NCI-H460 (cell line): ENCODE measurements at places on chromosomes 7 and 10. TPM values are rescaled to one million over a fixed set of nuclear protein-coding genes. Genes with fewer than 3 reads are reported as not detected.

- DNase-seq: no peak
Measured at GRCh38 chr10:121590772-121591171, 7.5 kb downstream of the FGFR2 start.

DNA sequence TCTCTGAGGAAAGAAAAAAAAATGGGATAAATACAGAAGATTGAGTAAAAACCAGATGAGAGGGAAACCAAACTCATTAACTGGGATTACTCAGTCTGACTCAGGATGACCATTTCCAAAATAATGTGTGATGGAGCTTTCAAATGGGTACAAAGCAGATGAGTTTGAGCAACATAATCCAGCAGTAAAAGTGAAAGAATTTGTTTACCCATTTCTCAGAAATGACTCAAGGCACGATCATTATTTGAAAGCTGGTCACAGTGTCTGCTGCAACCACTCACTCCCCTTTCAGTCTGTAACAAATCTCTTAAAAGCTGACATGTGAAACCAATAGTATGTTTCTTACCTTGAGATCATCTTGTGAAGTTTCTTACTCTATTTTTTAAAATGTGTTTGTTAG, 104.7 kb upstream of the KLF14 start:
- DNase-seq: no peak

- no peak for DNase-seq
Measured at GRCh38 chr10:95532536-95532935, 28.6 kb downstream of the SORBS1 start.

Gene FXYD4
- 0.50 and 1.8 TPM in 2 replicates for total RNA-seq

GRCh38 chr7:20778063-20778721, 8.5 kb downstream of the SP8 start:
- peak; percentile 44 for DNase-seq

GRCh38 chr10:78333362-78334143, 299.9 kb downstream of the RPS24 start:
- DNase-seq: no peak

Gene HSPB1
- total RNA-seq: 24.9 and 26.3 TPM in 2 replicates

Gene TMEM139
- 4.0 and 7.3 TPM in 2 replicates for total RNA-seq

DNA sequence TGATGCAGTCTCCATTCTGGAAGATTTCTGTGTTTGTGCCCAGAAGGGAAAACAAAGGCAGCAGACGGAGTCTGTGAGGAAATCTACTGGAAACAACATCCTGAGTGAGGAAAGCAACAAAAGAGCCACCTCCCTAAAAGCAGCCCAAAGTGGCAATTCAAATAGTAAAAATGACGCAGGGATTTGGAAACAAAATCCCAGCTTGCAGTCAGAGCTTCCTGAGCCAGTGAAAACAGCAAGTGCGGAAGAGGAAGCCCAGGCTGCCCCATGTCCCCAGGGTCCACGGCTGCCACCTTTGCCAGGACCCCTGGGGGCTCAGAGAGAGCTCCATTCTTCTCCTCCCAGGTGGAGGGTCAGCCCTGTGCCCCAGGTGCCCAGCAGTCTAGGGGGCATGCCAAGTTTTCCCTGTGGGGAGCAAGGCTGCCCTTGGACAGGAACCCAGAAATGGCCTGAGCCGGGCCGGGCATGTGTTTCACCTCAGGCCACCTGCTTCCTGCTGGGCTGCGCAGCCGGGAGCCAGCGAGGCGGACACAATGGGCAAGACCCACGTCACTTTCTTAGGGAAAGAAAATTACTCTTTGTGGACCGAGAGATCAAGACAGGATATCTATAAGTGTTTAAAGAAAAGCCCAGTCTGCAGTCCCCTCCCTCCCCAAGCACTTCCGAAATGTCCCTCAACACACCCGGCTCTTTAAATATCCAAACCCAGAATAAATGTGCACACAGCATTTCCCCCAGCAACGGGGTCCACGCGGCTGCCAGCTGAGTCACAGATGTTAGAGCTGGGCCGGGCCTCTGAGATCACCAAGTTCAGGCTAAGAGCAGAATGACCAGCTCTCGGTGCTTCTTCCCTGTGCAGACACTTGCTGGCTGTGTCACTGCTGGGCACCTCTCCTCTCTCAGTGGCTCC, 231.1 kb downstream of the ARHGAP12 start:
- peak; percentile 57 for DNase-seq

- DNase-seq: no peak
Measured at GRCh38 chr7:452791-453455, 66.7 kb downstream of the PDGFA start.

Gene UCMA
- total RNA-seq: not detected in 2 replicates

Gene EPDR1
- 103 and 109 TPM in 2 replicates for total RNA-seq

- no peak for DNase-seq
Measured at GRCh38 chr7:127486654-127487053, 94.1 kb upstream of the ZNF800 start.

GRCh38 chr10:27190508-27190907, 35.4 kb downstream of the MASTL start:
- no peak for DNase-seq
